GM20000 (cell line): ENCODE measurements at places on chromosomes 2 and 18.

DNA sequence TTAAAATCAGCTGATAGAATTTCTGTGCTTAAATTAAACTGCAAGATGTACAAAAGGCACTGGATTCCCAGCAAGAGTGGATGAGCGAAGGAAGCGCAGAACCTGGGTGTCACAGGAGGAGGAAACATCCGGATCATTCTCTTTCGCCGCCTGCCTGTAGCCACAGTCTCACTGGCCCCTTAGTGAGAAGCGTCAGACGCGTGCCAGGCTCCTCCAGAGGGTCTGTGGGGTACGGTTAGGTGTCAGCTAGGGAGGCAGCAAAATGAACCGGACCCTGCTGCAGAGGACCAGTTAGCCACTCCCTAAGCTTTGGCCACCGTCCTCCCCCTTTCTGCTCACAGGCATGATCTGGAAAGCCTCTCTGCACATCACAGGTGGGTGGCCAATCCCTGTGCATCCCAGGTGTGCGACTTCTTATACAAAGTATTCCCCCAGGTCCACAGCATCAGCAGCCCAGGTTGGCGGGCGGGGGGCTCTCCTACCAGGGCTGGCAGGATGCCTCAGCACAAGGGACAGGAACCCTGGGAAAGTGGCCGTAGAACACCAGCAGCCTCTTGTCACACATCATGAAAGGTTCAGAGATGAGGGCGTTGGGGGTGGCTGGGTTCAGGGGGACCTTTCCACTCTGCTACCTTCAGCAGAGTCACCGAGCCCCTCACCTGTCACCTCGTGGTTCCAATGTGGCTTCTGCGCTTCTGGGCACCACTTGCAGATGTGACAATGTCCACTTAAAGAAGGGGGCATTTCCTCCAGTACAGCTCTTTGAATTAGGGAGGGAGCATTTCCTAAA is 61.1 kb upstream of the SLC66A3 start:
- no peak for DNase-seq

GRCh38 chr18:79774111-79774510 is 23.6 kb upstream of the KCNG2 start:
- DNase-seq: no peak

DNA sequence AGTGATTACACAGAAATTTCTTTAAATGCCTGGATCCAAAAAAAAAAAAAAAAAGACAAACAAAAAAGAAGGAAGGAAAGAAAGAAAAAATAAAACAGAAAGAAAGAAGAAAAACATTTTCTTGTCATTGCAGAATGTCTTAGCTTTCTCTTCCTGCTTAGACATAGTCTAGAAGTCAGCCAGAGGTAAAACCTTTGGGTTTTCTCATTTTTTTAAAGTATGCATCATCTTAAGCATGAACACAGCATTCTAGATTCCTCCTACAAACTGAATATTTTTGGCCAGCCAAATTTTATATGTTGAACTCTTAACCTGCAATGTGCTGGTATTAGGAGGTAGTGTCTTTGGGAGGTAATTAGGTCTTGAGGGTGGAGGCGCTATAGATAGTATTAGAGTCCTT is 243.9 kb downstream of the TRIB2 start:
- no peak for DNase-seq

DNA sequence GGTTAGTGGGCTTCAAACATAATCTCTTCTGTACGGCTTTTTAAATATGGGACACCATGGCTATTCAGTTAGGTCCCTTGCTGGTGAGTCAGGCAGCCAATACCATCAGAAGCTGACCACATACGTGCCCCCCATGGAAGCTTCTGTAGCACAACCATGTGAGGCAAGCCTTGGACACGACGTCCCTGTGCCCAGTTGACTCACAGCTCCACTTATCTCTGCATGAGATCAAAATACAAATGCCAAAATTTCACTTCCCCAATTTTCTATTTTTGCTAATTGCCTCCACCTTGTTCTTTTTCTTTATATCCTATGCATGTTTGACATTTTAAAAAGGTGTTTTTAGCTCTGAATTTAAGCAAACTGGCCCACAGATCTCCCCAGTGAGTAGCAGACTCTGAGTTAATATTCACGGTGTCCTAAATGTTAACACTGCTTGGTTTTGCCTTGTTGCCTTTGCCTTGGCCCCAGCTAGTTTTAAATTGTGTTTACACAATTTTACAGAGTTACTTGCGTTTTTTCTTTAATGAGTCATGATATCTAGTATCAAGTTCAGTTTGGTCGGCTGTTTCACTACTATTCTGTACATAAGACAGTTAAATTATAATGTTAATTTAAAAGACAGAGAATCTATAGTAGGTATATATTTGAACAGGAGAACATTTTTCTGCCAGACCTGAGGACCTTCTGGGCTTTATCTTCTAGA is 77.5 kb downstream of the CDCA7 start:
- no peak for DNase-seq

DNA sequence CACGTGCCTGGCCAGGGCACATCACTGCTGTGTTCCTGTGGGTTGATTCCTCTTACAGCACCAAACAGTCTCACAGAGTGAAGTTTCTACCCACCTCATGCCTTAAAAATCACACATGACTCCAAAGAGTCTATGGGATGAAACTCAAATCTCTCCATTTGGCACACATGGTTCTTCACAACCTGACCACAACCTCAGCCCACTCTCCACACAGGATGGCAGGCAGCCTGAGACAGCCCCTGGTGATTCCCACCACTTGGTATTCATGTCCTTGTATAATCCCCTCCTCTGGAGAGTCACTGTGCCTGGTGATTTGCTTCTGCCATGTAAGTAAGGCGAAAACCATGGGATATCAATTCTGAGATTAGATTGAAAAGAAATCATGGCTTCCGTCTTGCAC is 46.2 kb downstream of the LBH start:
- no peak for DNase-seq

GRCh38 chr2:18889565-18890332 is 300.4 kb upstream of the NT5C1B start:
- DNase-seq: no peak
